ENCODE measurements at places on chromosomes 1 and 21.

DNA sequence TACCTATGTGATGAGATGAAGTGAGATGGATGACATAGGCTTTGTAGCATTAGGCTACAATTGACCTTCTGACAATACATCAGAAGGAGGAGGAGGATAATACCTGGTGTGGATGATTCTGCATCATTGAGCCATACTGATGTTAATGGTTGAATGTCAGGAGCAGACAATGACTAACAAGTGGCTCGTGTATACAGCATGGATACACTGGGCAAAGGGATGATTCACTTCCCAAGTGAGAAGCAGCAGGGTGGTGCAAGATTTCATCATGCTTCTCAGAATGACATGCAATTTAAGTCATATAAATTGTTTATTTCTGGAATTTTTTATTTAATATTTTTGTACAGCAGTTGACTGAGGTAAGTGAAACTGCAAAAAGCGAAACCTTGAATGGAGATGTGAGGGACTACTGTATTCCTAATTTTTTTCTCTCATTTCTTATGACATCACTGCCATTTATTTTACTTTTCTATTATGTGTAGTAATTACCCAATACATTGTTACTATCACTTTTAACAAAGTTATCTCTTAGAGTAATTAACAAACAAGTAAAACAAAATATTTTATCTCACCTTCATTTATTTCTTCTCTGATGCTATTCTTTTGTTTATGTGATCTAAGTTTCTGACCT lies 34.4 kb upstream of the COP1 start:
- DNase-seq: no peak

DNA sequence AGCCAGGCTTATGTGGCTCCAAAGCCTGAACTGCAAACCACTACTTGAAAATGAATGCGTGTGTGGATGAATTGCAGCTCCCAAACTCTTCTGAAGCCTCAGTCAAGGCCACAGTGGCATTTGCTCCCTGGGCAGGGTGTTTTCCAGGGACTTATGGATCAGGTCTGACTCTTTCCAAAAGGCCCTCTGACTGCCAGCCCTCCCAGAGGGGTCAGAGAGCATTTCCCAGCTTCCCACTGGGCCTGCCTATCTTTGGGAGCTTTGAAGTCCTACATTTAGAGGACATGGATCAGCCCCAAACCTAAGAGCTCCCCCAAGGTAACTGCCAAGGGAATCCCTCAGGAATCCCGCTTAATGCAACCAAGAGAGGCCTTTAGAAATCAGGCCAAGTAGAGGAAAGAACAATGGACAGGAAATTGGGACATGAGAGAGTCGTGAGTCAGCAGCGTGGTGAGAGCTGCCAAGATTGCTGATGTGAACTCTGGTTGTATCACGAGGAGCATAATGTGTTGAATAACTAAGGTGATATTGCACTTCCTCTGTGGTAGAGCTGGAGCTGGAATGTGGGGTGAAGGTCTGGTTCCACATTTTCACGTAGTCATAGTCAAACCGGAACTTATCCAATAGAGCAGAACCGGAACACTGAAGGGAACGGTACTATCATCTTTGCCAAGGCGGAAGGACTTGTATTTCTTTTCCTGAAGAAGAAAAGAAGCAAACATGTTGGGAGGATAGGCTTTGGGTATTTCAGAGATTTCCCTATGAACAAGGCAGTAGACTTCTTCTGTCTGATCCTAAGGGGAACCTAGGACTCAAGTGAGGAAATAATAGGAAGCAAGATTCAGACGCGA lies 99.4 kb upstream of the JUN start:
- no peak for DNase-seq

- peak; percentile 71 for DNase-seq
These were observed 627 bp upstream of the GNB1 start for GRCh38 chr1:1891349-1892078.

- DNase-seq: no peak
These were observed 35.5 kb upstream of the DENND1B start for GRCh38 chr1:197810812-197811211.

DNA sequence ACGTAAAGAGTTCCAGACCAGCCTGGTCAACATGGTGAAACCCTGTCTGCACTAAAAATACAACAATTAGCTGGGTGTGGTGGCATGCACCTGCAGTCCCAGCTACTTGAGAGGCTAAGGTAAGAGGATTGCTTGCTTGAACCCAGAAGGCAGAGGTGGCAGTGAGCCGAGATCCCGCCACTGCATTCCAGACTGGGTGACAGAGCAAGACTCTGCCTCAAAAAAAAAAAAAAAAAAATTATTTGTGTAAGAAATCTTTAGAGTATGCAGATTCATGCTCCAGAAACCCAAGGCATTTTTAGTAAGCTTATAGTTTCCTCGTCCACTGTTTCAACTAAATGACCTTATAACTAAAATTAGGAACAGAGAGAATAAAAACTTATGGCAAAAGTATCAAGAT lies 51.3 kb downstream of the ABL2 start:
- DNase-seq: no peak

DNA sequence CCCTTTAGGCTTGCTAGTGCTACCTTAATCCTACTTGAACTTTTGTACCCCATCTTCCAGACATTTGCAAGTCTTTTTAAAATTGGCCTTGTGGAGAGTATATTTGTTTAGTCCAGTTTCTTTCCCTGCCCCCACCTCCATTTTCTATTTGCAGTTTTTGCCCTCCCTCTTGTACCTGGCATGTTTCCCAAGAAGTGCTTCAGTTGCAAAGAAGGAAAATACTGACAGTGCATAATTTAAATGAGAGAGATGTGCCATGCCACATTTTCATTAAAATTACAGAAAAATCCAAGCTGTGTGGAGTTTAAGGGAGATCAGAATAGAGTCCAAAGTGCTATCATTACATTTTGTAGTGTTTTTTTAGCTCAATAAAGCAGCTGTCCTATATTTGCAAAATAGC lies 150.0 kb upstream of the ADGRL2 start:
- no peak for DNase-seq

DNA sequence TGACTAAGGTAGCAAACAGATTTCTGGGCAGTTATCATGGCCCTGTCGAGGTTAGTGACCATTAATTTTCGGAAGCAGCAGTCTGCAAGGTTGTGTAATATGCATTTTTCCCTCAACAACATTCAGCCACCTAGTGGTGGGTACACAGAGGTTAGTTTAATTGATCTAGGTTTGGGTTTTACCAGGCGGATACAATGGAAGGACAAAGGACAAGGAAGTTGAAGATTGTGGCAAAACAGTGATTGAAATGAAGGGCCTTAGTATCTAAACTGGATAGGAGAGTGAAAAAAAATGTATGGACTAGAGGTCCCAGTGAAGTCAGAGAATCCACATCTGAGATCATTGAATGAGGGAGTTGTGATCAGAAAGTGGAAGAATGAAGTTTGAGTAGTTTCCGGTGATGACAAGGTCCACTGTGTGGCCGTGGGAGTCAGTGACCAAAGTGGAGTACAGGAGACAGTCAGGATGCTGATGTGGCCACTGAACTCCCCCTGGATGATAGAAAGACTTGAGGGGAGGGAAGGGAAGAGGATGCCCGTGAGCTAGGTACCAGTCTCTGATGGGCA lies 2.8 kb downstream of the ARMH1 start:
- DNase-seq: no peak

DNA sequence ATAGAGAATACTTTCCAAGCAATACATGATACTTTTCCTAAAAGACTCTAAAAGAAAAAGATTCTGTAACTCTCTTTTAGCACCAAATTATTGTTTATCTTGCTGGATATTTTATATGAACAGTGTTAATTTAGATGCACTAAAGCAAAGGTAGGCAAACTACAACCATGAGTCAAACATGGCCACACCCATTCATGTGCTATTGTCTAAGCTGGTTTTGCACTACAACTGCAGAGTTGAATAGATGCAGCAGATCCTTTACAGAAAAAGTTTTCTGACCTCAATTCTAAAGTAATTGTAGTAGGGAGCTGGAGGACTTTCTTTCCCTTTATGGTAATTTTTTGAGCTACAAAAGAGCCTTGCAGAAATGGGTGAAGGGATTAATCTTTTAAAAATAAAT lies 19.4 kb downstream of the BLZF1 start:
- no peak for DNase-seq

GRCh38 chr1:183685112-183685713 lies 32.1 kb upstream of the APOBEC4 start:
- no peak for DNase-seq

GRCh38 chr1:53592521-53592982 lies 133.4 kb downstream of the DMRTB1 start:
- no peak for DNase-seq

GRCh38 chr1:2610036-2610959 lies 22.5 kb downstream of the MMEL1 start:
- no peak for DNase-seq

DNA sequence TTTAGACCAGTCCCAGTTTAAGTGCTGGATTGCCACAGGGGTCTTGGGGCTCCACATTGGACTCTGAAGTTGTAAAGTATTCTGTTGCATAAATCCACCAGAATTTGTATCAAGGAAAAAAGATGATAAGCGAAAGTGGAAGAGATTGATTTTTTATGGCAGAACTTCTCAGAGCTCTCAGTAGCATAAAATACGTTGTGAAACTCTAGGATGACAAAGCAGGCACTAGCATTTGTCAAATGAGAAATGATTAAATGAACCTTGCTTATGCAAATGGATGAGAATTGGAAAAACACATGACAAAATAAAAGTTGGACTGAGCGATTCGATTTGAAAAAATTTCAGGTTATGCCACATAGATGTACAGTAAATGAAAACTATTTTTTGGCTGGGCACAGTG lies 253.8 kb upstream of the RAB4A start:
- no peak for DNase-seq

DNA sequence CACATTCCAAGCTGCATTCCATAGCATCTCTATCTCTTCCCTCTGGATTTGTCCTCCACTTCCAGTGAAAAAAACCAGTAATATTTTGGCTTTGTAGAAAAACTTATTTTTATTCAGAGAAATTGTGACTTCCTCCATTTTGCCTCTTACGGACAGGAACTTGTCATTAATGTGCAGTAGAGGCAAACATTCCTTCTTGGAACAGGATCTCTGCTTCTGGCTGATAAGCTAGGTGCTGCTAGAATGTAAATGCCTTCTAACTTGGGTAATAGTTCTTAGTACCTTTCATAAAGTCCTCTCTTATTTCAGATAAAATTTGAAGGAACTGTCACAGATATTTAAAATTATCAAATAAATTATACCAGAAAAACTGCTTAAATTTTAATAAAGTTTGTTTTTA lies 707.8 kb downstream of the USP25 start:
- no peak for DNase-seq

DNA sequence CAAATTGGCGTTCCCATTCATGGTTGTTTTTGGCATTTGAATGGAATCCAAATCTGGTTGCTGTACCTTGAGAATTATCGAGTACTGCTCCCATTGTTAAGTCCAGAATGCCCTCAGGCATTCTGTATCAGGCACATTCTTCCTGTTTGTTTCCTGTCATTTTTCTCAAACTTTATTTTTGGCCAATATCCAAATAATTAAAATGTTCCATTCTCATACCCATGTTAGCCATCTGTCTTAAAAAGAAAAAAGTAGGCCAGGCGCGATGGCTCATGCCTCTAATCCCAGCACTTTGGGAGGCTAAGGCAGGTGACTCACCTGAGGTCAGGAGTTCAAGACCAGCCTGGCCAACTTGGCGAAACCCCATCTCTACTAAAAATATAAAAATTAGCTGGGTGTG lies 29.3 kb upstream of the SHISA4 start:
- no peak for DNase-seq

DNA sequence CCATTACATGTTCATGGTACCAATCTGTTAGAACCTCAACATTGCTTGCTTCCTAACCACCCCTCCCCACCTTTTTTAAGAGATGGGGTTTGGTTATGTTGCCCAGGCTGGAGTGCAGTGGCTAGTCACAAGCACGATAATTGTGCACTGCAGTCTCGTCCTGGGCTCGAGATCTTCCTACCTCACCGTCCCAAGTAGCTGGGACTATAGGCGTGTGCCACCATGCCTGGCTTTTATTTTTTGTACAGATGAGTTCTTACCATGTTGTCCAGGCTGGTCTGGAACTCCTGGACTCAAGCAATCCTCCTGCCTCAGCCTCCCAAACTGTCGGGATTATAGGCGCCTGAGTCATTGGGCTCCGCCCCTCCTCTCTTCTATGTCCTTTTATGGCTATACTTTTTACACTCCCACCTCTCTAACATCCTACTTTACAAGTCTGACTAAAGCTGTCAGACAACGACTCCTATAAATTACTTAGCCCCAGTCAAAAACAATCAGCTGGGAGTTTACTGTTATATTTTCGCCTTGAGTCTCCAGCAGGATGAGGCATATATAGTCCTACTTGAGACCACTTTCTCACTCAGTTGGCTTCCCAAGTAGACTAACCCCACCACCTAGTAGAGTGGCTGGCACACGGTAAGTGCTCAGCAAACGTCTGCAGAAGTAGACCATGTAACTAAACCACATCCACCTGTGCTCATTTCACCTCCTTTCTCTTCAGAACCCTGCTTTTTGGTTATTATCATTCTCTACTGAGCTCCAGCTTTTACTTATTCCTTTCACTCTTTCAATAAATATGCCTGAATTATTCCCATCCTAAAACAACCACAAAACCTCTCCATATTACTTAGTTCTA lies 13.8 kb downstream of the ENSA start:
- DNase-seq: no peak

GRCh38 chr1:43930168-43930948 lies 3.2 kb upstream of the ARTN start:
- DNase-seq: no peak

DNA sequence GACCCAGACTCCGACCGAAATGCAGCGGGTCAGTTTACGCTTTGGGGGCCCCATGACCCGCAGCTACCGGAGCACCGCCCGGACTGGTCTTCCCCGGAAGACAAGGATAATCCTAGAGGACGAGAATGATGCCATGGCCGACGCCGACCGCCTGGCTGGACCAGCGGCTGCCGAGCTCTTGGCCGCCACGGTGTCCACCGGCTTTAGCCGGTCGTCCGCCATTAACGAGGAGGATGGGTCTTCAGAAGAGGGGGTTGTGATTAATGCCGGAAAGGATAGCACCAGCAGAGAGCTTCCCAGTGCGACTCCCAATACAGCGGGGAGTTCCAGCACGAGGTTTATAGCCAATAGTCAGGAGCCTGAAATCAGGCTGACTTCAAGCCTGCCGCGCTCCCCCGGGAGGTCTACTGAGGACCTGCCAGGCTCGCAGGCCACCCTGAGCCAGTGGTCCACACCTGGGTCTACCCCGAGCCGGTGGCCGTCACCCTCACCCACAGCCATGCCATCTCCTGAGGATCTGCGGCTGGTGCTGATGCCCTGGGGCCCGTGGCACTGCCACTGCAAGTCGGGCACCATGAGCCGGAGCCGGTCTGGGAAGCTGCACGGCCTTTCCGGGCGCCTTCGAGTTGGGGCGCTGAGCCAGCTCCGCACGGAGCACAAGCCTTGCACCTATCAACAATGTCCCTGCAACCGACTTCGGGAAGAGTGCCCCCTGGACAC lies 534 bp downstream of the C1orf56 start:
- DNase-seq: peak; percentile 52

GRCh38 chr1:224727351-224728289 lies 111.5 kb downstream of the CNIH3 start:
- DNase-seq: no peak

GRCh38 chr1:49694251-49694827 lies 329.4 kb downstream of the AGBL4 start:
- no peak for DNase-seq
